ENCODE measurements at places on chromosomes 12 and 14.

GRCh38 chr12:58487678-58488161, 432.6 kb downstream of the LRIG3 start:
- DNase-seq, result no peak

DNA sequence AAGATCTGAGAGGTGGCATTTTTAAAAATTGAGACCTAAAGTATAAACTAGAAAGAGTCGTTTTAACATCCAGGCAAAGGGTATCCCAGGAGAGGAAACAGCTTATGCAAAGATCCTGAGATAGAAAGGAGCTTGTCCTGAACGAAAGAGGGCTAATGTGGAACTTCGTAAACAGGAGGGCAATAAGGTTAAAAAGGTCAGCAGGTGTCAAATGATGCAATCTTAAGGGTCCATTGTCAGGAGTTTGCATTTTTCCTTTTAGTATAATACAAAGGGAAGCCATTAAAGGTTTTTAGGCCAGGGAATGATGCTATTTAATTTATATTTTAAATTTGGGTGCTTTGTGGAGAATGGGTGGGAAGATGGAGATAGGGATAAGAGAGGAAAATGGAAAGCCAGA, 14.4 kb downstream of the FMNL3 start:
- DNase-seq, result no peak

DNA sequence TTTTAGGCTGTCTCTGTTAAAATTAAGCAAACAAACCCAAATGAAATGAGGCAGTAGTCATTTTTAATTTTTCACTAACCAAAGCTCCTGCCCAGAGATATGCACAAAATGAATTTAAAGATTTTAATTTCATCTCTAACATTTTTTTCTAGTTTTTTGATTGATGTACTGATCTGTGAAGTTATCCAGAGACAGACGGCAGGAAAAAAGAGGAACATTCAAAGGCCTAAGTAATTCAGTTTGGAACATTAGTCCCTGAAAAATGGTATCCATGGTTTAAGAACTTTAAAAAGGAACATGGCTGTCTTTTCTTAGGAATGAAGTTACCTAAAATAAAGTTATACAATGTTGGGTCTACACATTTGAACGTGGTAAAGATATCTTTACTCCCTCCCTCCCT, 498.8 kb upstream of the LMO3 start:
- DNase-seq, result no peak

- no peak for DNase-seq
Measured at GRCh38 chr12:103205906-103206305, 248.4 kb downstream of the ASCL1 start.

DNA sequence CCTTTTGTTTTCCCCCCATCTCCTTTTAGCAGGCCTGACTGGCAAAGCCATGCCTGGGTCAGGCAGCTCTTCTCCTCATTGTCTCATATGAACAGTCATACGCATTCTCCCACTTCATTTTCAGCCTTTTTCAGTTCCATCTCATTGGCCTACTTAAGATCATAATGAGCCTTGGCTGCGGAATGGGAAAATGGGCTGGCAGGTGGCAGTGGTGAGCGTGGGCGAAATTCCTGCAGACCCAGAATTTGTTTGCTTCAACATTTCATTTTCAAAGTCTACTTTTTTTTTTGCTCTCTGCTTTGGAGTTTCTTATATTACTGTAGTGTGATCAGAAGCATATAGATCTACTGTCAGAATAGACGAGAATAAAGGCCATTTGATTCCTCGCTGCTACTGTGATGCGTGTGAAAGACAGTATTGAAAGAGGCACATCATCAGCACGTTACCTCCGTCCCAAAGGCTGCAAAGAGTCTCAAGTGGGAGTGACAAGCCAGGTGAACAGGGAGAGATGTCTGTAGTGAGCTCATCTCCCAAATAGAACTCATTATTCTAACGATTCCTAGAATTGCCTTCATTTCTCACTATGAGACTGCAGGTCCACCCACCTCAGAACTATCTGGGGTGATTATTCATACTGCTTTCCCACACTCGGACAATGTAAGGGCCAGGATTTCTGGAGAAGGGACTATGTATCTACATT, 73.7 kb downstream of the TBK1 start:
- DNase-seq, result no peak

DNA sequence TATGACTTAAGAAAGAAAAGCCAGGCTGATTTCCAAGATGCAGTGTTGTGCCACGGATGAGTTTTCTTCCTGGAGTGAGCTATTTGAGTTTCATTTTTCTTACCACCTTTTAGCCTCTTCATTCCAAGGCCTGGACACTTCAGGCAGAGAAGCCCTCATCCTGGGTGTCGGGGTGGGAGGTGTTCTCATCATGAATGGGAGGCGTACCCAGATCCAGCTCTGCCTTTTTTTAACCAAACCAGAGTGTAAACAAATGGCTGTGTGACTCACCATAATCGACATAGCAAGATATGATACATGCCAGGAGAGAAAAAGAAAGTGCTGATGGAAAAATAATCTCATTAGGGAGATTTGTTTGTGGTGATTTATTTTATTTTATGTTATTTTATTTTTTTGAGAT, 79.9 kb downstream of the ARF6 start:
- no peak for DNase-seq

DNA sequence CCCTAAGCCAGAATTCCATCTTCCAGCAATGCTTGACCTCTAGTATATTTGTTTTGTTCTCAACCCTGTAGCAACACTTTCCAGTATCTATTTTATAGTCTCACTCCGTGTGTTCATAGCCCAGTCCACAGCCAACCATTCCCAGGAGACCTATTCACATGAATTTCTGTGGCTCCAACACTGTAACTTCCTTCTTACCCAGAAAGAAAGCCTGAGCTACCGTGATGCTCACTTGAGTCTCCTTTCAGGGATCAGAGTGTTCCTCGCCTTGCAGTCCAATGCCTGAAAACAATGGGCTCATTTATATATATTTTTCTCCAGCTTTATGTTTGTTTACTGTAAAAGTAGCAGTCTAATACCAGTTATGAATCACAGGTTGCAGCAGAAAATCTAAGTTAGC, 645.0 kb upstream of the NOVA1 start:
- no peak for DNase-seq

DNA sequence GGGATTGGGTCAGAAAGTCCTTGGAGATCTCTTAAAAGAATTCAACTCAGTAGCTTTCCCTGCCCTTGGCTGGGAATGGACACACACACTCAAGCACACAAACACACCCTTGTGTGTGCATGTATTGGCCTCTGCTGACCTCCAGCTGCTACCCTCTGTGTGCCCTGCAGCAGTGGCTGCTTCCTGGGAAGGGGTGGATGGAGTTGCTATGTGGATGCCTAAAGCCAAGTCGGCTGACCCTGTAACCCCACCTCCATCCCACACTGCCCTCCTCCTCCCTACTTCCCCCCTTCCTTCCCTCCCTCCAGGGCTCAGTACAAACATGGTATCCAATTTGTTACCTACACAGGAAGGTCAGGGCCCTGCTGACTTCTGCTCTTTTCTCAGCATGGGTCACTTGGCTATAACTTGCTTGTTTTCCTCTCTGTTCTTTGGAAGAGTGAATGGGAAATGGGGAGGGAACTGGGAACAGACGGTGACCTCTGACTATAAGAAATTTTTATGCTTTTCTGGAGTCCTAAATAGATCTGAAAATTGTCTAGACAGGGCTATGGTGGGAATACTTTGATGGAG, 351.6 kb upstream of the TBX3 start:
- no peak for DNase-seq

DNA sequence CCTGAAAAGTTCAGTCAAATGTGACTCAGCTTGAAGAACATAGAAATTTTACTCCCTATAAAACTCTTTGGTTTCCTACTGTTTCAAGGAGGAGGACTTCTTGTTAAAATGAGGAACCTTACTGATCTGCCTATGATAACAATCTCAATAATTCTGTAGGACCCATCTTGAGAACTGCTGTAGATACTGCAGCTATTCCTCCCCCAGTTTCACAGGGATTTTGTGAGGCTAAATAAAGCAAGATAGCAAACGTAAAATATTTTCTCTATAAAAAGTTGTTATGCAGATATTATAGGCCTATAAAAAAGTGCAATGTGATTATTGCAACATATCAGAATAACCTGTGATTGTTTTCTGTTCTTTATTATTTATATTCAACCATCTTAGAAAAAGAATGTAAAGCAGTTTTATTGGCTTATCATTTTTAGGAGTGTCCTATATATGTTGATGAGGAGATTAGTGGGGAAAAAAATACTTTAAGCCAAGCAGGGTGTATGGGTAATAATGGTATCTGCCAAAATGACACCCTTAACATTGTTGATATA, 12.1 kb downstream of the CLEC14A start:
- DNase-seq, result no peak

DNA sequence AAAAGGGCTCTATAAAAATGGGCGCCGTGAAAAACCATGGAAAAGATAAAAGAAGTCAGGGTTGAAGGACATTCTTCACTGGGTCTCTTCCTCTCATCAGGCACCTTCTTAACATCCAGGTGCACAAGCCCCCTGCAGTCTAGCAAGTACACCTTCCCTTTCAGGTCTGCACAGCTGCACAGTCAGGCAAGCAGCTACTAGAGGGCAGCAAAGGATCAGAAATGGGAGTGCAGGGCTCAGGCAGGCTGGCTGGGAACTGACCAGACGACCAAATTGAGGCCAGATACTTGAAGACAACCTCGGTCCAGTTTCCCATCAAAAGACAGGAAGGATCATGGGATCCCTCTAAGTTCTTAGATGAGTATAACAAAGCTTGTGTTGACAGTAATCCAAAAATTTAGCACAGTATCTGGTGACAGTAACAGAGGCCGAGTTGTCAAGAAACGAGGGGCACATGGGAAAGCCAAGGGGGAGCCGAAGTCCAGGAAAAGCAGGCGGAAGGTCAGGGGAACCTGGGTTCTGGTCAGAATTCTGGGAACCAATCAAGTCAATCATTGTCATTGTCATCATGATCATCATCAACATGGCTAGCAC, 10.1 kb upstream of the GRIP1 start:
- peak; percentile 14 for DNase-seq

All from effector memory CD8-positive, alpha-beta T cell (primary cell).